Stimulated activated naive CD4-positive, alpha-beta T cell (primary cell): ENCODE measurements at places on chromosomes 3 and 15.

GRCh38 chr3:187000711-187001151 is 70.4 kb downstream of the ST6GAL1 start:
- no peak for DNase-seq

DNA sequence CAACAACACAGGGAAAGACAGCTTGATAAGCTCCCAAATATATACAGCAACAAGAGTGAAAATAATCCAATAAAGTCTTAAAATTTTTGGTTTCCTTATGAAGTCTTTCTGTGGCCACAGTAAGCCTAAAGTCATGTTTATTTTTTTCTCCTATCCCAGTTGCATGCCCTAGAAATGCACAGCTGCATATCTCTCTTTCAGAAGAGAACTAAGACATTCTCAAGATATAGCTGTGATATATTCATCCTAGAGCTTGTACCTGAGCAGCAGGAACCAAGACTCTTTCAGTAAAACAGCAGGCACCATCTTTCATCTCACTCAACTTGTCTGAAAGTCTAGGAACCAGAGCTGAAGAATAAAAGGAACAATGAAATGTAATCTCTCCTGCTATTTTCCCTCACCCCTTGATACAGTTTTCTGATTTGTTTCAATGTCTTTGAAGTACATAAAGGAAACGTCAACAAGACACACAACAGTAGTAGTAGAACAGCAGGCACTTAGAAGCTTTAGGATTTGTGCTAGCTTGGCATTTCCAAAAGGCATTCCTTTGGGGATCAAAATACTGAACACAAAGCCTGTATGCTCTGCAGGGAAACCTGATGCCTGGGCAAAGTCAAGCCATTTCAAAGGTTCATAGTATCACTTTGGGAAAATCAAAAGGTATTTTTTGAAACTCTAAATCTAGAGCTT is 536.8 kb downstream of the PYDC2 start:
- no peak for DNase-seq

GRCh38 chr3:153289334-153289808 is 127.3 kb downstream of the RAP2B start:
- no peak for DNase-seq

DNA sequence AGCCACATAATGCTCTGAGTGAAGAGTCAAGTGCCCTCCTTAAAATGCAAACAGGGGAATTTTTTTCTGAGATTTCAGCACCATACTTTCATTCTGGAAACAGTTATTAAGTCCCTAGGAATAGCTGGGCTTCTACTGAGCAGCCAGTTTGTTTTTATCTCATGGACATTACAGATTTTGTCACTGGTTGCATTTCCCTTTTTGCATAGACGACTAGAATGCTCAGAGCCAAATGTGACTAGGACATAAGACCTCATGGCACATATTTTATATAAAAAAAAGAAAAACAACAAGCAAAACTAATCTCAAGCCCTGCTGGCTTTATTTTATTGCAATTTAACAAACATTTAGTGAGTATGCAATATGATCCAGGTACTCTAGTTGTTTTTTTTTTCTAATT is 112.7 kb upstream of the NANOGP8 start:
- DNase-seq, result no peak

GRCh38 chr3:4251412-4251811 is 51.8 kb upstream of the SETMAR start:
- no peak for DNase-seq

DNA sequence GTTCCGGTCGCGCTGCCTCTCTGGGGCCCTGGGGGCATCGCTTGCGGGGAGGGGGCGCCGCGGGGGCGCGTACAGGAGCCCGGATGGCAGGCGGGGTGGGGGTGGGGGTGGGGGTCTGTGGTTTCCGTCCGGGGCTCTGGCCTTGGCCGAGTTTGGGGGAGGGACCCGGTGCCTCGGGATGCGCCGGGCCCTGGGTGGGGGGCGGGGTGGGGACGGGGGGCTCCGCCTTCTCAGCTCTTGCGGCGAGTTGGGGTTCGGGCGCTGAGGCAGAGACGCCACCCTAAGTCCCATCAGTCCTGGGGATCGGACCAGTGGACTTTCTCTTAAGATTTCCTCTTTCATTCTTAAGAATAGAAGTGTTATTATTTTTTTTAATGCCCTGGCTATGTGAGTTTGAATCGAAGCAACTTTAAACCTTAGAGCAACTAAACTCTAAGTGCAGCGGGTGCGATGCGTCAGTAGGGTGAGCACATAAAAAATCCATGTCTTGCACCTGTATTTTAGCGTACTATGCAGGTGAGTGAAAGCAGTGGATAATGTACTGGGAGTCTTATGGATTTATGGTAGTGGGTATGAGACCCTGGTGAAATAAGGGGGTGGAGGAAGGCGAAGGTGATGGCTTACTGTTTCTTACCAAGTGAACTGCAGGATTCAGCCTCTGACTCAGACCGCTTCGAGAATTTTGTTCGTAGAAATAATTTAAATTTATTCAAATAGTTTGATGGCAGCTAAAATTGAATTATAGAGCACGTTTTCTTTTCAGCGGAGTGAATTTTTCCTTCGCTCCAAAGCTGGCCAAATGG is 762 bp downstream of the CTNNB1 start:
- DNase-seq, result peak; percentile 55

- DNase-seq, result no peak
These were observed 119.1 kb upstream of the TMC3 start for GRCh38 chr15:81492969-81493645.

DNA sequence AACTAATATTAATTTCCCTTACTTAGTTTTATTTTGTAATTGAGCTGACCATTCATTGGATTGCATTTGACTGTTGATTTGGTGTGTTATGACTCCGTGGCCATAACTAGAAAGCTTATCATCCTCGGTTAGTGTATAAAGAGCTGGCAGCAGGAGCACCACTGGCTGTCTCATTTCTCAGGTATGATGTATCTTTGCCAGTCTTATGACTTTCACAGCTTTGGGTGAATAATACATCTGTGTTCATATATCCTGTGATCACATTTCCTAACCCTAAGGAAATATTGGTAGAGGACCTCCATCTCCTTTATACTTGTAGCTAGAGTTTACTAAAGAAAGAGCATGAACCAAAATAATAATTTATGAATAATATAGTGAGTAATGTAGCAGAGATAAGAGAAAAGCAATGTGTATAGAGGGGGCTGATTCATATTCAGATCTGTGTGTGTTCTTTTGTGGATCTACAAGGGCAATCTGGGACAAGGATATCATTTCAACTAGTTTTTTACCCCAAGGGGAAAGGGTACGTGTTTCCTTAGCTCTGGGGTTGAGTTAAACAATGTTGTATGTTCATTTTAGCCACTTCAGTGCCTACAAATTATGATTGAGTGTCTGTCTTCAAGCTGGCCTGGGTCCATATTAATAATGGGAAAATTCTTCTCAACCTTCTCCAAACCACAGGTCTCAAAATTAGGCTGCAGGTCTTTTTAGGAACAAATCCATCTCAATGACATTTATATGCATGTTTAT is 901.7 kb downstream of the NTRK3 start:
- DNase-seq, result no peak

DNA sequence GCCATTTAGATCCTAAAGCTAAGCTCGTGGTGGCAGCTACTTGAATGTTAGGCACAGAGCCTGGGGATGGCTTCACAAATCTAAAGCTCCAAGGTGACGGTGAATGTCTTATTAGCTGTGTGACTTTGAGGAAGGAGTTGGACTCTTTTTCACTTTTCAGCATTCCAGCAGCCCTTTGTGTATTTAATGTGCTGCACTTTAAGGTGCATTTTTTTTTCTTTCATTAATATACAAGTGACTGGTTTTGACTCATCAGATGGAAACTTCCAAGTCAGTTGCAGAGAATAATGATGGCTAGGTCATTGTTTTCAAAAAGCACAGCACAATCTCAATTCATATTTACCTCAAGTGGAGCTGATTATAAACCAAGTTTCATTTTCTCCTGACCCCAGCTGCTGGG is 55.8 kb downstream of the TMED3 start:
- DNase-seq, result no peak
